ENCODE measurements at places on chromosomes 5 and 9. TPM values are rescaled to one million over a fixed set of nuclear protein-coding genes. Genes with fewer than 3 reads are reported as not detected.

- DNase-seq, result peak; percentile 52
Observed at GRCh38 chr5:96254980-96255691, 177.9 kb downstream of the PCSK1 start.

GRCh38 chr5:102077920-102078319, 218.2 kb downstream of the SLCO4C1 start:
- DNase-seq, result no peak

DNA sequence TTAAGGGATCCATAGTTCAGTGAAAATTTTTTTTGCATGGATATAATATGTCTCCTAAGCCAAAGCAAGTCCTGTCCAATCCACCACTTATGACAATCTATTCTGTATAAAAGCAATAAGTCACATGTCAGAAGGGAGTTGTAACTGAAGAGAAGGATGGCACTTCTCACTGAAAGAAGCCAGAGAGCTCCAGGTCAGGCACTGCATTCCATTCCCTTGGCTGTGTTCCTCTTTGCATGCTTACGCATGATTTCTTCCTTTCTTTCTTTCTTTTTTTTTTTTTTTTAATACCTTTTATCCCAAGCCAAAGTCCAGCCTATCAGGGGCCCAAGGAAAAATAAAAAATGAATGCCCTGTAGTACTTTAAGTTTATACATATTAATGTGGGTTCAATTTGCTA, 39.8 kb downstream of the MAMDC2 start:
- DNase-seq, result no peak

DNA sequence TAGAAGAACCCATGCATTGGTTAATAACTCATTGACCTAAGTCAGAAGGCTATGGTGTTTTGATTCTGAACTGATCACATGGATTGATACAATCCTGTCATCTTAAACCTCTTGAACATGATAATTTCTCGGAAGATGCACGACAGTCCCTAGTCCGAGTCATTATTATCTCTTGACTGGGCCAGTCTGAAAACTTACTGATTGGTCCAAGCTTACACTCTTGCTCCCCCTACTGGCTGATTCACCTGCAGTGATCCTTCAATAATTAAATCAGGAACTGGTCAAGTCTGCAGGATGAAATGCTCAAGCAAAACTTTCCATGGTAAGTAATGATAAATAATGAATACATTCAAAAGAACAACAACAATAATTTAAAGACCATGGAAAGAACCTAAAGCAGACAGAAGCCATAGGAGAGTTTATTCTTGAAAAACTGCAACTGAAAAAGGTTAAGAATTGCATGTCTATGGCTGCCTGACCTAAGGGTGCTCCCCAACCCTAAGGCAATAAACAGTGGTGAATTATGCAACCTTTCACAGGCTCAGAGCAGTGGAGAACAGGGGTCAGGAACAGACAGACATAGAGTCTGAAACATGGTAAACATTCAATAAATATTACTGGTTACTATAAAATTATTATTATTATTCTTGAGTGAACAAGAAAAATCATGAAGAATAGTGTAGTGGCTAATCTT, 79.3 kb downstream of the BRINP1 start:
- DNase-seq, result peak; percentile 55

GRCh38 chr5:79149433-79149832, 37.8 kb downstream of the BHMT start:
- no peak for DNase-seq

DNA sequence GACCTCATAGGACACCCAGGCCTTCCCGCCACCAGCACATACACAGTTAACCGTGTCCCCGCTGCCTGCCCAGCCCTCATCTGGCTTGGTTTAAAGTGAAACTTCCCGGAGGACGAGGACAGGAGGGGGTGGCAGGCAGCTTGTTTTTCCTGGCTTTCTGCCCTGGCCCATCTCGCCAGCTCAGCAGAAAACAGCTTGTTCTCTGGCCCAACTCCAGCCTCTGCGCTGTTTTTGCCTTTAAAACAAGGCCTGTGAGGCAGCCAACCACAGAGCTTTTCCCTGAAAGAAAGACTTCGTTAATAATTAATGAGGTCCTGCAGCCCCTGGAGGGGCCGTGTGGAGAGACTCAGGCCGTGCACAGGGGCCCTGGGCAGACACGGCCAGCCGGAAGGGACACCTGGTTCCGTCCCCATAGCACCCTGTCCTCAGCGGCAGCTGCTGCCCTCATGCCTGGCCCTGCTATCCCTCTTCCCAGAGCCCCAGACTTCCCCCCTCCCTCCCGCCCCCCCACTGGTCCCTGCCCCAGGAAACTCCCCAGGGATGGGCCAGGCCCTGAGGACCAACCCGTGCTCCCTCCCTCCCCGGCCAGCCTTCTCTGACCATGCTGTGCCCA, 108.7 kb downstream of the RXRA start:
- peak; percentile 99 for DNase-seq

- no peak for DNase-seq
Observed at GRCh38 chr5:62886603-62887315, 308.1 kb downstream of the LRRC70 start.

DNA sequence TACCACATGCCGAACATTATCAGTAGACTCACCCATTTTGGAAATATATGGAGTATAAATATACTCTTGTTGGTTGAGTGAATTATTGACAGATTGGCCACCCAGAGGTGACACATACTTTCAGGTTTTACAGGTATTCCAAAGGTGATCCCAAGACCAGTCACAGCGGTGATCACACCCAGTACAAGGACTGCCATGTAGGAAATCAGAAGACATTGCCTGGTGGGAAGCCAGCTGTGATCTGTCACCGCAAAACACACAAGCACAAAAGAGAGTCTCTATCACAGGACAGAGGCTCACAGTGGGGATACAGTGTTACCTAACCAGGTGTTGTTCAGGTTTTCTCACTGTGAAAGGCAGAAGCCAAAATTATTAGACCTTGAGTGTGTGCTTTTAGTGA, 15.8 kb downstream of the BTF3 start:
- no peak for DNase-seq

DNA sequence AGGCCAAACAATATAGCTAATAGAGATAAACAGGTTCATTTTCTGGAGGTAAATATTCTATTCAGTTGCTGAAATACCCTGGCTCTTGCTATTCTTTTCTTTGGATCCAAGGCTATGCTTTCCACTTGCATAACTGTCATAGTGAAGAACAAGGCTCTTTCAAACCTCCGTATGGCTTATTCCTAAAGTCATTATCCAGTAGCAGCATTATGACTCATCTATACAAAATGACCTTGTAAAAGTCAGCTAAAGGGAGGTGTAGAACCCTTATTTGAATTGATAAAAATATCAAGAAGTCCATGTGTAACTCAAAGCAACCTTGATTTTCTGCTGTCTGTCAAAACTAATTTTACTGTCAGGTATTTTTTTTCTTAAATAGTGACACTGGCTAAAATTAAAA, 447.8 kb downstream of the PLK2 start:
- no peak for DNase-seq

DNA sequence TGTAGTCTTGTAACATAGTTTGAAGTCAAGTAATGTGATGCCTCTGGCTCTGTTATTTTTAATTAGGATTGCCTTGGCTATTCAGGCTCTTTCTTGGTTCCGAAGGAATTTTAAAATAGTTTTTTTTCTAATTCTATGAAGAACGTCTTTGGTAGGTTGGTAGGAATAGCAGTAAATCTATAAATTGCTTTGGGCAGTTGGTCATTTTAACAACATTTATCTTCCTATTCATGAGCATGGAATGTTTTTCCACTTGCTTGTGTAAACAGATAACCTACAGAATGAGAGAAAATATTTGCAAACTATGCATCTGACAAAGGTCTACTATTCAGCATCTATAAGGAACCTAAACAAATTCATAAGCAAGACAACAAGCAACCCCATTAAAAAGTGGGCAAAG, 173.2 kb upstream of the TRPC7 start:
- DNase-seq, result no peak

- no peak for DNase-seq
Observed at GRCh38 chr5:151550146-151550545, 41.0 kb downstream of the FAT2 start.

- DNase-seq, result no peak
Observed at GRCh38 chr5:58275516-58275915, 184.4 kb downstream of the PLK2 start.

GRCh38 chr9:7103771-7104170, 346.0 kb downstream of the KDM4C start:
- DNase-seq, result no peak

DNA sequence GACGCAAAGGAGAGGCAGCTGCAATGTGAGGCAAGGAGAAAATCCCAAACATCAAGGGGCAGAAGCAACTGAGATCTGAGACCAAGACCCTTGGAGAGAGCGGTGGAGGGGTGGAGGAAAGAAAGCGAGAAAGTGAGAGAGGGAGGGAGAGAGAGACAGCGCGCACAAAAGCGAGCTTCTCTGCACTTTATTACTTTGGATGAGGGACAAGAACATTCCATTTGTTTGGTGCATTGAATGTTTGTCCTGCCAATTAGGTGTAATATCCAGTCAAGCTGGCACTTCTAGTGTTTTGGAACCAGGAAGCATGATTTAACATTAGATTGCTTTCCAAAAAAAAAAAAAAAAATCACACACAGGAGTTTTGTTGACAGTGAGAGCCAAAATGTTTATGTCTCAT, 1.4 kb downstream of the CAST start:
- no peak for DNase-seq

- DNase-seq, result no peak
Observed at GRCh38 chr9:73152953-73153352, 1.3 kb downstream of the ANXA1 start.

- DNase-seq, result no peak
Observed at GRCh38 chr5:31377274-31377946, 154.5 kb downstream of the DROSHA start.

GRCh38 chr5:132268769-132269551, 11.5 kb downstream of the PDLIM4 start:
- DNase-seq, result no peak

- no peak for DNase-seq
Observed at GRCh38 chr5:139167952-139168720, 30.0 kb downstream of the SIL1 start.

DNA sequence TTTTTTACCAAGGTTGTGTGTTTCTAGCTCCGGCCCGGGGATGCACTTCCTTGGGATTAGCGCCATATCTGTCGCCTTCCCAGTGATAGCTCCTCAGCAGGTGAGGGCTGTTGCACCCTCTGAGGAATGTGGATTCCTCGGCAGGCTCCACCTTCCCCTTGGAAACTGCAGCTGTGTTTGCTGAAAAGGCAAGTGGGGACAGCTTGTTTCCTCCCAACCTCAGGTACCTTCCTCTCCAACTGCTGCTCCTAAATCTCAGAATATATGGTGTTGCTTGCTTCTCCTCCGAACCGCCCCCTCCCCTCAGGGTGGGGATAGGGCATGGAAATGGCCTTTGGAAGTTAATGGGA, 1.3 kb downstream of the SLC1A1 start:
- no peak for DNase-seq

- DNase-seq, result no peak
Observed at GRCh38 chr9:35285731-35286130, 123.9 kb downstream of the UNC13B start.

- DNase-seq, result no peak
Observed at GRCh38 chr9:76772686-76773445, 8.6 kb downstream of the PCA3 start.

- no peak for DNase-seq
Observed at GRCh38 chr5:57710126-57710525, 227.5 kb upstream of the ACTBL2 start.

DNA sequence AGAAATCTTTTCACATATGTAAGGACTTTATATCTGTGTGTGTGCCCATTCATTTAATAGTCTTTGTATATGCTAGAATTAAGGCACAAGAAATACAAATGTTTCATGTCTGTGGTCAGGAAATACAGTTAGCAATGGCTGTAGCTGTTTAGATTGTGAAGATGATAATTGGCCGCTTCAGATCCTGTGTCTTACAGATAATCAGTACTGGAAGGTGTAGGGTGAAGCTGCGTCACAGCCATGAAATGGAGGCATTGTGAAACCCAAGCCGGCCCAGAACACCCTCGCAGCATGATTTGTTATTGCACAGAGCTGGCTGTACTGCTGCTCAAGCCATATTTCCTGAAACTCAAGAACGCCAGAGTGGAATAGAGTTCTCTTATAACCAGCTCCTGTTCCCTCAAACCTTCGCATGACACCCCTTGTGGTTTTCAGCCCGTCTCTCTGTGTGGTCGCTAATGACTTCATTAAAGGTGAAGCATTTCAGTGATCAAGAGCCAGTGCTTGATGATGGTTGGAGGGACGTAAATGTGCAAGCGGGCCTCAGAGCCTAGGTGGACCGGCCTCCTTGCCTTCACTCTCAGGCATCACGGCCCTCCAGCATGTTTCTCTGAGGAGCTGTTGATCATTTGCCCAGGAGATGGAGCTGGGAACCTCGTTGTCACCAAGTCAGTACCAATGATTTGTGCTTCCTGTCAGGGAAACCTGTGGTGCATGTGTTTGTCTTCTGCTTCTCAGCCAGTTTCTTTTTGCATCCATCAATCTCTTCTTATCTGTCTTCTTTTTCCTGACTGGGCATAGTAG, 80.1 kb downstream of the F2RL2 start:
- DNase-seq, result peak; percentile 46

GRCh38 chr9:120690372-120690771, 23.9 kb downstream of the MEGF9 start:
- DNase-seq, result no peak

- DNase-seq, result no peak
Observed at GRCh38 chr9:105858877-105859276, 164.5 kb downstream of the TMEM38B start.

GRCh38 chr9:99894826-99895225, 11.6 kb upstream of the STX17 start:
- no peak for DNase-seq

GRCh38 chr5:158502686-158503085, 597.0 kb downstream of the EBF1 start:
- no peak for DNase-seq

GRCh38 chr9:89706086-89706485, 101.3 kb downstream of the GADD45G start:
- DNase-seq, result no peak

GRCh38 chr5:99019812-99020697, 91.2 kb upstream of the CHD1 start:
- no peak for DNase-seq

DNA sequence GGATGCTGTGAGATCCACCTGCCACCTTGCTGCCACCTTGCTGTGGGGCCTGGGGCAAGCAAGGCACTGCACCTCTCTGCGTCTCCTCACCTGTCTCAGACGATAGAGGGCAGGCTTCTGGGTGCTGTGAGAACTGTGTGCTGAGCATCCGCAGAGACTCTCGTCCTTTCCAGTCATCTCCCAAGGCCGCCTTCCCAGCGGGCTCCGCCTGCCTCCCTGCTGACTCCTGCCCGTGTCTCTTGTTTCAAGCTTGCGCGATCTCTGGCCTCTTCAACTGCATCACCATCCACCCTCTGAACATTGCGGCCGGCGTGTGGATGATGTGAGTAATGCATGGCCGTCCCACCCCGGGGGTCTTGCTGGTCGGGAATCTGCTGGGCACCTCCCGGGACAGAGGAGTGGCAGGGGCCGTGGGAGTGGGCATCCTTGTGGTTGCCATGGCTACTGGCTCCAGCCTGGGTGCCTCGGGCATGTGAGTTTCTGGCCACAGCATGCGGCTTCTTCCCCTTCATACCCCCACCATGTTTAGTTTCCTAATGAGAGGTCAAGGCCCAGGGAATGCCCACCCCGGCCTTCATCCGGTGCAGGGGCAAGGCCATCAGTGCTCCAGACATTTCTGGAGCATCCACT, 3.6 kb downstream of the CACFD1 start:
- no peak for DNase-seq

GRCh38 chr5:9898319-9898718, 268.2 kb upstream of the TAS2R1 start:
- DNase-seq, result peak; percentile 72

LCP2 gene
- total RNA-seq, result 2.6 TPM

CCDC152 gene
- 1.3 TPM for total RNA-seq

TOR2A gene
- total RNA-seq, result 14.2 TPM

NTNG2 gene
- 2.0 TPM for total RNA-seq

FREM1 gene
- 19.1 TPM for total RNA-seq

IFNA21 gene
- not detected for total RNA-seq

LPAR1 gene
- 13.0 TPM for total RNA-seq
